ENCODE measurements at places on chromosomes 6 and 20. TPM values are rescaled to one million over a fixed set of nuclear protein-coding genes. Genes with fewer than 3 reads are reported as not detected.

Gene BHLHE23
- not detected for total RNA-seq

- H3K4me3 ChIP-seq, result no peak overlapping the region
- H3K27me3 ChIP-seq, result no peaks in the 10 kb centered on the region
- H3K36me3 ChIP-seq, result no peaks in the 10 kb centered on the region
- no peak overlapping the region for H3K27ac ChIP-seq
These were observed 620.4 kb upstream of the MANEA start for GRCh38 chr6:94956910-94957309.

- H3K36me3 ChIP-seq, result no peaks in the 10 kb centered on the region
- no peaks in the 10 kb centered on the region for H3K27me3 ChIP-seq
- DNase-seq, result no peak
- H3K4me3 ChIP-seq, result no peak overlapping the region
These were observed 12.8 kb upstream of the CCDC167 start for GRCh38 chr6:37512400-37513011.

DNA sequence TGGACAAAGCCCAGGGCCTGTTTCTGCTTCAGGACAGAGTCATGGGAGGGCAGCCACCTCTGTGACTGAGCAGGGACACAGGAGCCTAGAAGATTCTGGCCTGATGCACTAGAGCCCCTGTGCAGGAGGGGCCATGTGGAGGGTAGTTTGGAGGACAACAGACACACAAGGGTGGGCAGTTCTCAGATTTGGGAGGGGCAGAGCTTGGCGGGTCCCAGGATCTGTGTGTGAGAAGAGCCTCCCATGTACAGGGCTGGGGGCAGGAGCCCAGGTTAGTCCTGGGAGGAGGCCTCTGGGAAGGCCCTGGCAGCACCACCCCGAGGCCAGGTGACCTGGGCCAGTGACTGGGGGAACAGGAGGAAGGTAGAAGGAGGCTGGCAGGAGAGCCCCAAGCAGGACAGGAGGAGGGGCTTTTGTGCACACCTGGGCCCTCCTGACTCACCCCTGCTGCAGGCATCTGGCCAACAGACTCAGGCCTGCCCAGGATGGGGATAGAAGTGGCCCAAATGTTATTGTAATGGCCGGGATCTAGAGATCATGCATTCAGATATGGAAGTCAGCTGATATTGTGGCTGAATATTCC is 1.4 kb upstream of the ULBP3 start:
- DNase-seq, result no peak
- no peaks in the 10 kb centered on the region for H3K4me1 ChIP-seq
- no peaks in the 10 kb centered on the region for H3K27me3 ChIP-seq
- H3K27ac ChIP-seq, result no peak overlapping the region
- H3K36me3 ChIP-seq, result no peaks in the 10 kb centered on the region

GRCh38 chr6:42569102-42570028 is 5.5 kb downstream of the UBR2 start:
- H3K4me1 ChIP-seq, result no peaks in the 10 kb centered on the region
- no peaks in the 10 kb centered on the region for H3K27me3 ChIP-seq
- H3K4me3 ChIP-seq, result no peak overlapping the region
- no peak for DNase-seq

- H3K4me3 ChIP-seq, result no peak overlapping the region
- H3K36me3 ChIP-seq, result no peaks in the 10 kb centered on the region
- no peaks in the 10 kb centered on the region for H3K27me3 ChIP-seq
- DNase-seq, result no peak
- no peaks in the 10 kb centered on the region for H3K4me1 ChIP-seq
These were observed 246.7 kb upstream of the AFDN start for GRCh38 chr6:167579806-167580618.

GRCh38 chr6:37048851-37049757 is 43.6 kb downstream of the FGD2 start:
- no peaks in the 10 kb centered on the region for H3K36me3 ChIP-seq
- peak overlapping the region; percentile 63 for H3K27ac ChIP-seq
- DNase-seq, result peak; percentile 71
- no peaks in the 10 kb centered on the region for H3K27me3 ChIP-seq
- H3K4me3 ChIP-seq, result no peak overlapping the region
- no peaks in the 10 kb centered on the region for H3K4me1 ChIP-seq

DNA sequence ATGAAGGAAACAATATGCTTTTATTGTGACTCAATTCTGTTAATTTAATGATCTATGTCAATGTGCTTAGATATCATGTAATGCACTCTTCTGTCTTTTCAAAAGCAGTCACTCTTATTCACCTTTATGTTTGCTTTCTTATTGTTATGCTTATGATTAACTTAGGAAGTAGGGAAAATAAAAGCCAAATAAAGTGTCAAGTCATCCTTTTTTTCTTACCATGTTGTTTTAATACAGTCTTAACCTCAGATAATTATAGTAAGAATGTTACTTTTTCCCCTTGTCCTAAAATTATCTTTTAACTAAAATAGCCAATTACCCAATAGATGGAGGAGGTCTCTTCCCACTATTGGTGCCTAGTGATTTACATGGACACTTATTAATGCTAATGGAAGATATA is 72.6 kb downstream of the TFAP2B start:
- H3K4me1 ChIP-seq, result no peaks in the 10 kb centered on the region
- no peaks in the 10 kb centered on the region for H3K27me3 ChIP-seq
- no peak for DNase-seq
- no peak overlapping the region for H3K27ac ChIP-seq
- H3K36me3 ChIP-seq, result no peaks in the 10 kb centered on the region
- no peak overlapping the region for H3K4me3 ChIP-seq

- H3K27me3 ChIP-seq, result no peaks in the 10 kb centered on the region
- no peaks in the 10 kb centered on the region for H3K36me3 ChIP-seq
These were observed 111.9 kb downstream of the HIVEP2 start for GRCh38 chr6:142833054-142833453.

Gene COL19A1
- not detected for total RNA-seq

Gene LMBRD1
- 82.4 TPM for total RNA-seq

Gene FOXP4
- 14.1 TPM for total RNA-seq

Gene GTPBP2
- total RNA-seq, result 49.8 TPM

GRCh38 chr6:139635401-139636130 is 261.1 kb upstream of the CITED2 start:
- H3K36me3 ChIP-seq, result no peaks in the 10 kb centered on the region
- no peak for DNase-seq
- no peaks in the 10 kb centered on the region for H3K4me1 ChIP-seq

DNA sequence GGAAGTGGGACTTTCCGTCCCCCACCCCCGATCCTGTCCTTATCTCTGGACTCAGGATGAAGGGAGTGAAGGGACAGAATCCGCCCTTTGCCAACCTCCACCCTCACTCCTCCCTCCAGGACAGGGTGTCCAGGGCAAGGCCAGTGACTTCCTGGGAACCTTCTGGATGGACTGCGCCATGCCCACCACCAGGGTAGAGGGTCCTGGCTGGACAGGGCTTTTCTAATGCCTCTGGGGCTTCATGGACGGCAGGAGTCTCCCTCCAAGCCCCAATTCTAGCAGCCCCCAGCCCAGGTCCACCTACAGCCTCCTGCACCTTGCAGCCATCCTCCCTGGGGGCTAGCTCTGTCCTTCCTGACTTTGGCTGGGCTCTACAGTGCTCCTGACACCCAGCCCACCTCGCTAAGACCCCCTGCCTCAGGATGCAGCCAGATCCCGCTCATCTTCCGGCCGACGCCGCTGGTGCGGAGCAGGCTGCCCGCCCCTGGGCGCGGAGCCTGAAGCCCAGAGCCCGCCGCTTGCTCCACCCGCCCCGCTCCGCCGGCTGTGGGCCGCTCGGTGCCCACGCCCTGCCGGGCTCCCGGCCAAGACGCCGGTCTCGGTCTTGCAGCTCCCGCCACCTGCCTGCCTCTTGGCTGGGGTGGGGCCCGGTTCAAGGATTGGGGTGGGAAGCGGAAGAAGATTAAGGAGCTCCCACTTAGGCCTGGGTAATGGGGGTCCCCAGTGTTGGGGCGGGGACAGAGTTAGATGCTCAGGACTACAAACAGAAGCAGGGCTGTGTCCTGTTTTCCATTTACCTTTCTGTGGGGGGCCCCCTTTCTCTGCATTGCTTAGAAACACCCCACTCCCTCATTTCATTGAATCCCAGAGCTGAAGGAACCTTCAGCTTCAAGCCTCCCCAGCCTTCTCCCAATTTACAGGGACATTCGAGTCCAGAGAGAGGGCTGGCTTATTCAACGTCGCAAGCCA is 72.8 kb downstream of the MDGA1 start:
- H3K27ac ChIP-seq, result no peak overlapping the region
- no peaks in the 10 kb centered on the region for H3K36me3 ChIP-seq
- no peaks in the 10 kb centered on the region for H3K27me3 ChIP-seq
- no peaks in the 10 kb centered on the region for H3K4me1 ChIP-seq
- peak; percentile 29 for DNase-seq

GRCh38 chr6:145306489-145306888 is 428.8 kb downstream of the EPM2A start:
- no peaks in the 10 kb centered on the region for H3K27me3 ChIP-seq
- no peak overlapping the region for H3K4me3 ChIP-seq
- DNase-seq, result no peak
- H3K36me3 ChIP-seq, result no peaks in the 10 kb centered on the region
- no peaks in the 10 kb centered on the region for H3K4me1 ChIP-seq
- H3K27ac ChIP-seq, result no peak overlapping the region

GRCh38 chr6:130908188-130908587 is 81.0 kb downstream of the SMLR1 start:
- H3K36me3 ChIP-seq, result no peaks in the 10 kb centered on the region
- DNase-seq, result no peak
- no peaks in the 10 kb centered on the region for H3K27me3 ChIP-seq
- no peak overlapping the region for H3K27ac ChIP-seq
- no peak overlapping the region for H3K4me3 ChIP-seq
- H3K4me1 ChIP-seq, result no peaks in the 10 kb centered on the region

Gene OPRM1
- total RNA-seq, result 0.14 TPM

Gene PRR18
- not detected for total RNA-seq

- H3K4me1 ChIP-seq, result no peaks in the 10 kb centered on the region
- H3K27ac ChIP-seq, result no peak overlapping the region
- H3K36me3 ChIP-seq, result no peaks in the 10 kb centered on the region
- no peak for DNase-seq
These were observed 1179.6 kb downstream of the HACE1 start for GRCh38 chr6:103680116-103680515.

GRCh38 chr20:16107172-16107870 is 465.9 kb downstream of the KIF16B start:
- no peaks in the 10 kb centered on the region for H3K27me3 ChIP-seq
- no peaks in the 10 kb centered on the region for H3K36me3 ChIP-seq
- H3K4me3 ChIP-seq, result no peak overlapping the region
- no peaks in the 10 kb centered on the region for H3K4me1 ChIP-seq
- no peak for DNase-seq
- H3K27ac ChIP-seq, result no peak overlapping the region

- DNase-seq, result no peak
- H3K4me1 ChIP-seq, result no peaks in the 10 kb centered on the region
- H3K4me3 ChIP-seq, result no peak overlapping the region
- no peaks in the 10 kb centered on the region for H3K36me3 ChIP-seq
These were observed 63.0 kb upstream of the TOP1 start for GRCh38 chr20:40965671-40966070.

GRCh38 chr6:161379834-161380582 is 106.1 kb upstream of the AGPAT4 start:
- no peaks in the 10 kb centered on the region for H3K4me1 ChIP-seq
- no peaks in the 10 kb centered on the region for H3K36me3 ChIP-seq
- H3K27ac ChIP-seq, result no peak overlapping the region

DNA sequence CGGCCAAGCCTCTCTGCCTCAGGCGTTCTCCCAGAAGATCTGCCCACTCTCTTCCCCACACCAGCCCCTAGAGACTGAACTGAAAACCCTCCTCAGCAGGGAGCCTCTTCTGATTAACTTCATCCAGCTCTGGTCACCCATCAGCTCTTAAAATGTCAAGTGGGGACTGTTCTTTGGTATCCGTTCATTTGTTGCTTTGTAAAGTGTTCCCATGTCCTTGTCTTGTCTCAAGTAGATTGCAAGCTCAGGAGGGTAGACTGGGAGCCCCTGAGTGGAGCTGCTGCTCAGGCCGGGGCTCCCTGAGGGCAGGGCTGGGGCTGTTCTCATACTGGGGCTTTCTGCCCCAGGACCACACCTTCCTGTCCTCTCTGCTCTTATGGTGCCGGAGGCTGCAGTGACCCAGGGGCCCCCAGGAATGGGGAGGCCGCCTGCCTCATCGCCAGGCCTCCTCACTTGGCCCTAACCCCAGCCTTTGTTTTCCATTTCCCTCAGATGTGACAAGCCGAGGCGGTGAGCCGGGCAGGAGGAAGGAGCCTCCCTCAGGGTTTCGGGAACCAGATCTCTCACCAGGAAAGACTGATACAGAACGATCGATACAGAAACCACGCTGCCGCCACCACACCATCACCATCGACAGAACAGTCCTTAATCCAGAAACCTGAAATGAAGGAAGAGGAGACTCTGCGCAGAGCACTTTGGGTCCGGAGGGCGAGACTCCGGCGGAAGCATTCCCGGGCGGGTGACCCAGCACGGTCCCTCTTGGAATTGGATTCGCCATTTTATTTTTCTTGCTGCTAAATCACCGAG is 14.2 kb downstream of the VEGFA start:
- no peak overlapping the region for H3K27ac ChIP-seq
- H3K4me1 ChIP-seq, result no peaks in the 10 kb centered on the region
- H3K27me3 ChIP-seq, result no peaks in the 10 kb centered on the region
- no peak for DNase-seq

DNA sequence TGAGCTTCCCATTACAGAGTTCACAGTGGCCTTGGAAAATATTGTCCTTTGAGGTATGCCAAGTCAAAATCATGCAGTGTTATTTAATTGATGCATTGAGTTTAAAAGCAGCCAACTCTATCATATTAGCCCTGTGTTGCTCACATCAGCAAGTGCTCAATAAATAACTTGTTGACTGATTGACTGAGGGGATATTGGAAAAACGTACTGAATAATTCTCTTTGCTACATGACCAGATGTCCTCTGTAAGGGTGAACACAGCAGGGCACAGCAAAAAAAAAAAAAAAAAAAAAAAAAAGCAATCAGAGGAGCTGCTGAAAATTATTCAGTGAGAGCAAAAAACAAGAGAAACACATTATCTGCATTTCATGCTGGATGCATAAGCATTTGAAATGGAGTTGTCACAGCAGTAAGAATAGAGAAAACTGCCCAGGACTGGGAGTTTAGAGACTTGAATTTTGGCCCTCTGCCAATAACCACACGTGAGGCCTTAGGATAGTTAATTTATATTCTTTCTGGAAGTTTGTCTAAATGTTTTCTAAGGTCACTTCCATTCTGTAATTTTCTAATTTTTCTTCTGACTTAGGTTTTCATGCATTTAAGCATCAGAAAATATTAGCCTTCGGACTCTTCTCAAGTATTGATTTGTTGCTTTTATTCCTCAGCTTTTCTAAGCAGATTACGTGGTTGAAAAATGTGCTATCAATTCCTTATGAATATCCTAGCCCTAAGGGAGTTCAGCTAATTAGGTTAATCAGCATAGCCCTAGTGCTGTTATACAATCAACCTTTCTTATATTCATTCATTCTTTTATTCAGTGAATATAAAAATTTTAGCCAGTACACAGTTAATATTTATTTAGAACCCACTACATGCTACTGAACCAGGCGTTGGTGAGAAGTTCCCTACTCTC is 246.8 kb upstream of the STXBP5 start:
- no peak overlapping the region for H3K4me3 ChIP-seq
- H3K27ac ChIP-seq, result no peak overlapping the region
- no peaks in the 10 kb centered on the region for H3K36me3 ChIP-seq
